ENCODE measurements at places on chromosomes 7 and 10.

DNA sequence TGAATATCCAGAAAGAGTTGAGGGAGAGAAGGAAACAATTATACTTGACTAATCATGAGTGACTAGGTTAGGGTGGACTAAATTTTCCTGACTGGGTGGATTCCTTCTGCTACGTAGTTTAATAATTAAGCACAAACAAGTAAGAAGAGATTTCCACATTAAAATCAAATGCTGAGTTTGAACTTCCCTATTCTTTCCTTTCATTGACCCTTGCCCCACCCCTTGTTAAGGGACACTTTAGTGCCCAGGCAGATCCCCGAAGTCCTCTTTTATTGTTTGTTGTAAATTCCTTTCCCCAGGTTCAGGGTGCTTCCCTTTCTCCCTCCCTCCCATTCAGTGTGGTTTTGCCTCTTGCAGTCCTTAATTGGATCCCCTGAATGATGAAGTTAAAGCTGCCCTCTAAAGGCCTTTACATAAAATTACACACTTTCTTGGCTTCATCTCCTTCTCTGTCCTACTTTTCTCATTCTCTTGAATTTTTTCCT lies 8.8 kb upstream of the SPAM1 start:
- DNase-seq: no peak

DNA sequence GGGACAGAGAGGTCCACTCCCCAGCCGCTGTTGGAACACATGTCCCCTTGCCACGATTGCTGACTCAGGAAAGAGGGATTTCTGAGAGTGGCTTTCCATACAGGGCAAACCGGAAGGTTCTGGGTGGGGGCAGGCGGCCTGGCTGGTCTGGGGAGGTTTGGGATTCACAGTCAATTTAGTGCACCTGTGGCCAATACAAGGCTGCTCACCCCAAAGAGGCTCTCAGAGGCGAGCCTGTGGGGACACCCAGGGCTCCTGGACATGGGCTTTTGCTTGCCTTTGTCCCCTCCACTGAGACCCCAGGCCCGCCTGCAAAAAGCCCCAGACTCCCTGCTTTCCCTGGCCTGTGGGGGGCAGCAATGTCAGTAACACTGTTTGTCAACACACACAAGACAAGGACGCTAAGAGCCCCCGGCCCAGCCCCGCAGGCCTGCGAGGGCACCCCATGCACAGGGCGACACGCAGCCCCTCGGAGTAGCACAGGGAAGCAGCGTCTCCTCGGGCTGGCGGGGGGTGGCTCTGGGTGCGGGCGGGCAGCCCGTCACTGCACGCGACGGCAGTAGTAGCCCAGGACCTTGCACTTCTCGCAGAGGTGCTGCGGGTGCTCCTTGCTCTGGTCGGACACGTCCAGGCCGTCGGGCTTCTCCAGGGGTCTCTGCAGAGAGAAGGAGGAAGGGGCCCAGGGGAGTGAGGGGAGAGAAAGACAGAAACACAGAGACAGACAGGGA lies 38.7 kb downstream of the PPIF start:
- DNase-seq: no peak

- DNase-seq: no peak
These were observed 44.1 kb upstream of the ADRB1 start for GRCh38 chr10:113999531-113999930.

GRCh38 chr10:83518779-83519178 lies 620.5 kb upstream of the GHITM start:
- DNase-seq: no peak

- no peak for DNase-seq
These were observed 111.9 kb downstream of the RELN start for GRCh38 chr7:103877565-103877964.

DNA sequence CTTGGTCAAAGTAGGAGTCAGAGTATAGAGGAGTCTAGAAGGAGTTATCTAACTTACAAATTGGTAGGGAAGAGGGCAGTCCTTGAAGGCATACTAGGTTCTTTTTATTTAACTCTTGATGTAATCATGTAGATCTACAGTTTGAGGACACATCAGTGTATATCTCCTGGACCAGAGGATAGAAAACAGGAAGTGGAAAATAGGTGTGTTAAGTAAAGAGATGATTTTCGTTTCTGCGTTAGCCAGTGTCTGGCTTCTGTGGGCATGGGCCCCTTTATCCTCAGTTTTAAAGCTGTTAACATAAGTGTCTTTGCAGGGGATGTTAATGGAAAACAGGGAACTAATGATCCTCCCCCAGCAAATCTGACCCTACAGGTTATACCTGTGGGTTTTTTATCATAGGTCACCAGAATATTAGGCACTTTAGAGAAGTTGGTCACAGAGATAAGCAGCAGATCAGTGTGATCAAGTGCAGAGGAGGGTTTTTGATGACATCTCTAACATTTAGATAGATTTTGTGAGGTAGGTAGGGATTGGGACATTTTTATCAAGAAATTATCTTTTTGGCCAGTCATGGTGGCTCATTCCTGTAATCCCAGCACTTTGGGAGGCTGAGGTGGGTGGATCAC lies 58.6 kb upstream of the PRSS1 start:
- no peak for DNase-seq

- no peak for DNase-seq
These were observed 151.1 kb upstream of the CACNA2D1 start for GRCh38 chr7:82594665-82595064.

DNA sequence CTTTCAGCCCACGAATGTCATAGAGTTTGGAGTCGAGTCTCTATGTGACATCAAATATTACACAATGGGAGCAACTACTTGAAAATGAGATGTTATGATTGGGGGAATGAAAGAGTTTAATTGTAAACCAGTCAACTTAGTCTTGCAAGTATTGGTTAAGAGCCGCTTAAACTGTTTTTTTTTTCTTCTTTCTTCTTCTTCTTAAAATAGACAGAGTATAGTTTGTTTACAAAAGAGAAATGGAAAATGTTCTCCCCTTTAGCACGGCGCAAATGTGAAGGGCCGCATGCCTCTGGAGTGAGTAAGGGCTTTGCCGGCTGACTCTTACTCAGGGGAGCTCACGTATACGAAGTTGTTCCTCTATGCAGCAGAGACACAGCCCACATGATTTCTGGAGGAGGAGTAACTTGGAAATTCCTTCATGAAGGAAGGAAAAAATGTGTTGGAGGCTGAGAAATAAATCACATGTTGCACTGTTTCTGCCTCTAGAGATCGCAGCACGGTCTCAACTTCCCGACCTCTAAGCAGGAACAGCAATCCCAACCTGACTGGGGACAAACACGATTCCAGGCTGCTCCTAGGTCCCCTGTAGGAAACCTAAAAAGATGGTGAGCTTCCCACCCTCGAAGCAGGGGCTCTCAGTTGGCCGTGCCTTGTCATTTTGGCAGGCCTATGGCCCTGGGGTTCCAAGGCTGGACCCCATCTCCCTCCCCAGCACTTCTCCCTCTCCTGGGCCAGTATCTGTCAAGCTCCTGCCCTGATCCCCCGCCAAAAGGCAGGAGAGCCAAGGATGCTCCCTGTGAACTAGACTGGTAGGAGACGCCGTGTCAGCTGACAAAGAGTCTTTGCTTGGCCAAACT lies 44.8 kb downstream of the MYOF start:
- DNase-seq: no peak

DNA sequence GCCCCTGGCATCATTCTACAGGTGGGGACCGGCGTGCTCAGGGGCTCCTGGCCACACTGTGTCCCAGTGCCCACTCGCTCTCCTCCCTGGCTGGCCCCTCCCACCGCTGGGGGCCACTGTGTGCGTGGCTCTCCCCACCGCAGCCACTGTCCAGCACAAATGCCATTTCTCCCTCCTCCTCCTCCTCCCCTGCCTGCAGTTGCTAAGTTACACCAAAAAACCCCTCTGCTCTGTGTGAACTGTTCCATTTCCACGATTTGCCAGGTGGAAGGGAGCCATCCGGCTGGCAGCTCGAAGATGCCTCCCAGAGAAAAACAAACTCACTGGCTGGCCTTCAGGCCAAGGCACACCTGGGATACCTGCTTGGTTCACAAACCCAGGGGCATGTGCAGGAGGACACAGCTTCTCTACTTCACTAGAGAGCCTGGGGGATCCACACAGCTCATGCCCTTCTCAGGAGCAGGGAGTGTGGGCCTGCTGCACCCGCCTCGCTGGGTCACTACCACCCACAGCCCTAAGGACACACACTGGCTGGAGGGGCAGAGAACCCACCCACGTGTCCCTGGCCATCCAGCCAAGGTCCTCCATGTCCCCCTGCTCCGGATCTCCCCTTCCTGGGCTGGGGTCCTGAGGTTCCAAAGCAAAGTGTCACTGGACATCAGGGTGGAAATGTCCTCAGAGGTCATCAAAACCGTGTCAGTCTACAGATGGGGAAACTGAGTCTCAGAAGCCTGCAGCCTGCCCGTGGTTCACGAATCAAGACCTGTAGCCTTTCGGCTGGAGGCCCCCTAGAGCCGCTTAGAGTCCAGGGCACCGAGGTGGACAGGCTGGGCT lies 1.7 kb downstream of the RASGEF1A start:
- no peak for DNase-seq

- no peak for DNase-seq
These were observed 33.6 kb downstream of the WAC start for GRCh38 chr10:28566458-28567015.

GRCh38 chr7:19482628-19483027 lies 226.2 kb downstream of the POLR1F start:
- DNase-seq: no peak

GRCh38 chr10:3484306-3485056 lies 300.5 kb downstream of the KLF6 start:
- DNase-seq: no peak

DNA sequence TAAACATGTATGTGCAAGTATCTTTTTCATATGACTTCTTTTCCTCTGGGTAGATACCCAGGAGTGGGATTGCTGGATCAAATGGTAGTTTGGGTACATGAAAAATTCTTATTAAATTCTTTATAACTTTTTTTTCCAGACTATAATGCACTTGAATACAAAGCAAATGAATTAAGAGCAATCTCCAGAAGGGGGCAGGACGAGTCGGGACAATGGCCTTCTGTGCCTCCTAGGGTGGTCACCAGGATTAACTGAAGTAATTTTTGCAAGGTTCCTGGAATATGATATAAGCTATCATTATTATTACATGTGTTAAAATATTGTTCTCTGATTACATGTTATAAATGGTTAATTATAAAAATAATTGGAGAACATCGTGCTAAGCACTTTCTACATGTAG lies 127.2 kb downstream of the PPP1R17 start:
- DNase-seq: no peak

DNA sequence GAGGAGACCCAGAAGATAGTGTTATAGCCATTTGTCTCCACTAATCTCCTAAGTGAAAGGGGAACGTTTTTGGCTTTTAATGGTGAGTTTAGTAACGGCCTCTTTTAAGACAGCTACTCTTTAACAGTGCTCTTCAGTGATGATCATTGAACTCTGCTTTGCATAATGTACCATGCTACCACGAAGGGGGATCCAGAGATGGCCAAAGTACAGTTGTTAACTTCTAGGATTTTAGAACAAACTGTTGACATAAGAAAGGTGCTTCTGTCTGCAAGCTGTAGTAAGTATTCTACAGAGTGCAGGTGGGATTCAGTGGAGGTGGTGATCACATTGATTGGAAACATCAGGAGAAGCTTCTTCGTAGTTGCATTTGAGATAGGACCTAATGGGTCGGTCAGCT lies 114.1 kb upstream of the RPA3 start:
- DNase-seq: no peak

GRCh38 chr7:38565289-38565688 lies 65.9 kb downstream of the AMPH start:
- no peak for DNase-seq

- no peak for DNase-seq
These were observed 185.9 kb upstream of the AGR3 start for GRCh38 chr7:17067691-17068090.

DNA sequence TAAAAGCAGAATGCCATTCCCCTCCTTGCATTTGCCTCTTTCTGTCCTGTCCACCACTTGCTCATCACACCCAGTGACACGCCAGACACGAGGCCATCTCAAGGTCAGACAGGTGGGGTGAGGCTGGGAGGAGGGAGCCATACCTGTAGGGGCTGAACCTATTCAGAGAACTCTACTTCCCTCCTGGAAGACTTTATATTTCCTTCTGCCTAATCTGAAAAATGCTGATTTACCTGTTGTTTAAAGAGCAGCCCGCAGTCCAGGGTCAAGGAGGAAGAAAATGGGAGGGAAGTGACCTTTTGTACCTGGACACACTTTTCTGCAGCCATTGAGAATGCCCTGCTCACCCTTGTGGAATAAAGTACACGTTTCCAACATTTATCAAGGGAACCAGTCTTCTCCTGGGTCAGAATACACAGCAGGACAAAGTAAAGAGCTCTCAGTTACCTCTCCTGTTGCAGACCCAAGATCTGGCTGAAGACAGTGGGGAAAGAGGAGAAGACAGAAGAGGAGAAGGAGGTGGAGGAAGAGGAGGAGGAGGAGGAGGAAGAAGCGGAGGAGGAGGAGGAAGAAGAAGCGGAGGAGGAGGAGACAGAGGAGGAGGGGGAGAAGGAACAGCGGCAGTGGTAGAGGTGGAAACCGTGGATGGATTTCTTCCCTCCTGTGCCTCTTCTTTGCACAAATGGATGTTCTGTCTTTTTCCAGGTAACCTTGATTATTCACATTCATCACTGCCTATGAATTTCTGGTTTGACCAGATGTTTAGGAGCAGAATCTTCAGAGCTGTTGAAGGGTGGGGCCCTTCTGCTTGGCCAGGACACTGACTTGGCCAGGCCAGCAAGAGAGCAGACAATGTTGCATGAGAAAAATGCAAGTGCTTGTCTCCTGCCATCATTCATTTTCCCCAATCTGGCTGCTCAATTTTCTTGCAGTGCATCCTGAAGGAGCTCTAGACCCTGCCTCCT lies 1.2 kb upstream of the BLNK start:
- no peak for DNase-seq

GRCh38 chr10:21993360-21994001 lies 10.0 kb downstream of the DNAJC1 start:
- DNase-seq: no peak

- no peak for DNase-seq
These were observed 264.0 kb downstream of the ARL4A start for GRCh38 chr7:12951397-12951801.

DNA sequence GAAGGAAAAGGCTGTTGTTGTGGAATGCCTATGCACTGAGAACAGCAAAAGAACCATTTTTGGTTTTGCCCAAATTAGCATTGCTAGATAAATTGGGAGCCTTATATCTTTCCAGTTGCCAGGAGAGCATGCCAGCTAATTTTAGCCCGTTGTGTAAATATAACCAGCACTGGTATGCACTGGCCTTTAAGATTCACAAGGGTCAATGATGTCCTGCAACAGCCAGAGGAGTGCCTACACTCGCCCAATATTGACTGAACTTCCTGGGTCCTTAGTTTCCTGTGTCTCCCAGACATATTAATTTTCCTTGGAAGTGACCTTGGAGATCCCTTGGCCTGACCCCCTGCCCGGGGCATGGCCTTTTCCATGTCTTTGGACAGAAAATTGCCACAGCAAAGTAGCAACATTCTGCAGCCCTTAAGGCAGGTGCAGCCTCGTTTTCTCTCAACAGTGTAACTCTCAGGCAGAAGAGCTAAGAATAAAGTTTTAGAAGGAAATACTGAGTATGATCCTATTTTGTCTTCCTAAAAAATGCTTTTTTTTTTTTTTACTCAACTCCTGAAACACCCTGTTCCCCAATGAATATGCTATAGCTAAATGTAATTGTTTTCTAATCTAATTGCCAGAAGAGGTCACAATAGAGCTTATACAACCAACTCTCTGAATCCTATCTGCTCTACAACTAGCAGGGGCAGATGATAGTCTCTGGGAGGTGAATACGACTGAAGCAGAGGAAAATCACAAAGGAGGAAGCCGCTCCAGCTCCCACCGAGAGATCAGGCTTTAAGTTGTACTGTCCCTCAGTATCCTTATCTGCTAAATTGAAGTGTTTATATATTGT lies 131.9 kb upstream of the PCGF5 start:
- DNase-seq: no peak
